ENCODE measurements at places on chromosomes 1 and 21.

DNA sequence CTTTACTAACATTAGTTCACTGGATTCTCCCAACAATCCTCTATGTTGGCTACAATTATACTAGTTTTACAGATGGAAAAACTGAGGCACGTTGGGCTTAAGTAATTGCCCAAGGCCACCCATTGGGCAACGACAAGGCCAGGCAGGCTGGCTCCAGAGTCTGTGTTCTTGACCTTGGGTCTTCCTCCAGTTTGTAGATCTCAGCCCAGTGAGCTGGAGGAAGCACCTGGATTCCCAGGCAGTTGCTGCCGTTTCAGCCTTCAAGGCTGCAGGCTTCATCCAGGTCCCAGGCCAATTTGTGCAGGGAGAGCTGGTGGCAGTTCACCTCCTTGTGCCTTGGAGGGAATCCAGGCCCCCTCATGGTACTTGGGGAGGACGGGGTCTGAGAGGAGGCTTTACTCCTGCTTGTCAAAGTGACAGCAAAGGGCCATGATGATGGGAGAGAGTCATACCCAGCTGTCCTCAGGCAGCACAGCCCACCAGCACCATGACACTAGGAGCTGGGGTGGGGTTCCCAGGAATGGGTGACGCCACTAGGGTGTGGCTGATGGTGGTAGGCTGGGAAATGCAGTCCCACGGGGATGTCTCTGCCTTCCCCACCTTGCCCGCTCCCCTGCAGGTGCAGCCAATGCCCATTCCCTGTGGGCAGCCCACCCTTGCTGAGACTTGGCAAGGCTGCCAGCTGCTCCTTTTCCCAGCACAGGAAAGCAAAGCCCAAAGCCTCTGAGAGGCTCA, 27.1 kb downstream of the PKP1 start:
- no peak for DNase-seq

DNA sequence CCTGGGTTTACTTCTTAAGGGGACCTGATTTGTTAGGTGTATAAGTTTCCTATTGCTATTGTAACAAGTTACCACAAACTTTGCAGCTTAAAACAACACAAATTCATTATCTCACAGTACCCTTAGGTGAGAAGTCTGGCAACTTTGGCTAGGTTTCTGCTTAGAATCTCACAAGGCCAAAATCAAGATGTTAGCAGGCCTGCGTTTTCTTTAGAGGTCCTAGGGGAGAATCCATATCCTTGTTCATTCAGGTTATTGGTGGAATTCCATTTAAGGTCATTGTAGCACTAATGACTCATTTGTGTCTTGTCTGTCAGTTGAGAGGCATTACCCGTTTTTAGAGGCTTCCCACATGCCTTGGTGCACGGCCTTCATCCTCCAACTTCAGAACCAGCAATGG, 8.2 kb upstream of the SH2D1B start:
- DNase-seq = no peak

DNA sequence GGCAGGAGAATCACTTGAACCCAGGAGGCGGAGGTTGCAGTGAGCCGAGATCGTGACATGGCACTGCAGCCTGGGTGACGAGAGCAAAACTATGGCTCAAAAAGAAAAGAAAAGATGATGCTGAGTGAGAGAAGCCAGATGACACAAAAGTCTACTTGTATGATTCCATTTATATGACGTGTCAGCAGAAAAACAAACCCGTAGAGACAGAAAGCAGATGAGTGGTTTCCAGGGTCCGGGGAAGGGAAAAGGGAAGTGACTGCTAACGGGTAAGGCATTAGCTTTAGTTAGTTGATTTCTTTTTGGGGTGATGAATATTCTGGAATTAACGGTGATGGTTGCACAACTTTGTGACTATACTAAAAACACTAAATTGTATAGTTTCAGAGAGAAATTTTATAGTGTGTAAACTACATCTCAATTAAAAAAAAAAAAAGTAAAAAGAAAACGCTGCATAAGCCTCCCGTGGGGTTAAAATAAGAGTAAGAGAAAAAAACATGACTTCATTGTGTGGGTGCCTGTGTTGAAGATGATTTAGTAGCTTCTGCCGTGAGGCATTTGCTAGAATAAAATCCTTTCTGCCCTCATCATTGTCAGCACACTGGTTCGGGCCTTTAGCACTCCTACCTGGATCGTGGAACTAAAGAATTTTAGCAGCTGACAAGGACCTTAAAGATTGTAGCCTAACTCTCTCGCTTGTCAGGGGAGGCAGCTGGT, 24.7 kb upstream of the ATP5PO start:
- no peak for DNase-seq

- DNase-seq = no peak
Observed at GRCh38 chr21:42737951-42738590, 84.7 kb downstream of the PDE9A start.

DNA sequence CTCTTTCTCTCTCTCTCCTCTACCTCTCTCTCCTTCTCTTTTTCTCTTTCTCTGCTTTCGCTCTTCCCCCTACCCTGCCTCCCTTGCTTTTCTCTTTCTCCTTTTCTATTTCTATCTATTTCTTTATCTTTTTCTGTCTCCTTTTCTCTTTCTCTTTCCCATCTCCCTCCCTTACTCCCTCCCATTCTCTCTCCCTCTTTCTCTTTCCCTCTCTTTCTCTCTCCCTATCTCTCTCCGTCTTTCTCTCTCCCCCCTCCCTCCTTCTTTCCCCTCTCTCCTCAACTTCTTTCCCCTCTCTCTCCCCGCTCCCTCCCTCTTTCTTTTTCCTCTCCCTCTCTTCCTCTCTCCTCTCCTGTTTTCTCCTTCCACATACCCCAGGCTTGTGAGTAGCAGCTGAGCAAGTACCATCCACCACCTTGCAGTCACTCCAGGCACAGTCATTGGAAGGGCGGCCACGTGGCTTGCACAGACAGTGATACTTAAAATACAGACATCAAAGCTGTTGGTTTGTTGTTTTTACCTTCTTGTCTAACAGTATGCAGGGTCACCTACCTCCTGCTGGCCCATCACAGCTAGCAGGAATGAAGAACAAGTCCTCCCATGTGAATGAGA, 209.1 kb upstream of the COA6 start:
- no peak for DNase-seq

DNA sequence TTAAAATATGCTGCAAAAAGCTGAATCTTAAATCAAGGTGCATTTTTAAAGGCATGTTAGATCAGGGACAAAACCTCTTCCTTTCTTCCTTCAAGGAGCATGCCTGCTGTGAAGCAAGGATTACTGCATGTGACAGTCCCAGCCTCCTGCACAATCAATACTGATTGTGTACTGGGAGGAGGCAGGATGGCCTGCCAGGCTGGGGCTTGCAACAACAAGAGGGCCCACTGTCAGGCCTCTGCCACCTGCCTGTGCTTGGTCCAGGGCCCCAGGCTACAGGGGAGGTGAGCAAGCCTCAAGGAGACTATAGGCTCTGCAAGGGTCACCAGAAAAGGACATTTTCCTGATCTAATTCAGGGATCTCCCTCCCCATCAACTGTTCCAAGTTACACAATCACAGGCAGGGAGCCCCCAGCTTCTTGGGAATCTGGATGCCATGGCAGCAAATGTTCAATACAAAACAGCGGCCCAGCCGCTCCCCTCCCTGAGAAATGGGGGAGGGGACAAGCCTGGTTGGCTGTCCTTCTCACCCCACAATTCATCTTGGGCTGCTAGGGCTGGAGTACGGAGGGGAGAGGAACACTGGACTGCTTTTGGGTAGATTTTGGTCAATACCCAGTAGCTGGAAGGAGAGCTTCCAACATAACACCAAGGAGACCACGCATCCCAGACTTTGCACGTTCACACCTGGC, 76.7 kb downstream of the SSBP3 start:
- no peak for DNase-seq

GRCh38 chr1:194277927-194278326, 1091.5 kb upstream of the B3GALT2 start:
- no peak for DNase-seq

DNA sequence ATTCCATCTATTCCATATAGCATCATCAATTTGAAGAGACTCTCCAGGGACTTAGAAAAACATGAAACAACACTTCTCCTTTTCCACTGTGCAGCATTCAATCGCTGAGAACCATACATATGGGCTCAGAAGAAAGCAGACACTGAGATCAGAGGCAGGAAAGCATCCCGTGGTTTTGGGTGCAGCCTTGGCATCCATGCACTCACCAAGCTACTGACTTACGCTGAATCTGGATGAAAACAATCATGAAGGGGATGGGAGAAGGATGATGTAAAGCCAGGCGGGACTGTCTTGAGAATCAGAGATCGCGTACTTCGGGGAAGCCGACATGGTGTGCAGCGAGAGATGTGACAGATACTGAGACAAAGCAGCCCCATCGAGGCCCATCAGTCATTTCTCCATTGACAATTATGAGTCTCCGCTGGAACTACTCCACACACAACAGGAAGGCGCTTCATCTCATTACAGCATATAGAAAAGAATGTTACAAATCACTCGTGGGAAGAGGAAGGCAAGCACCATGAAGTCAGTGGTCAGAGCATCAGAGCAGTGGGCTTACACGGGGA, 2.3 kb upstream of the TIAM1 start:
- no peak for DNase-seq

DNA sequence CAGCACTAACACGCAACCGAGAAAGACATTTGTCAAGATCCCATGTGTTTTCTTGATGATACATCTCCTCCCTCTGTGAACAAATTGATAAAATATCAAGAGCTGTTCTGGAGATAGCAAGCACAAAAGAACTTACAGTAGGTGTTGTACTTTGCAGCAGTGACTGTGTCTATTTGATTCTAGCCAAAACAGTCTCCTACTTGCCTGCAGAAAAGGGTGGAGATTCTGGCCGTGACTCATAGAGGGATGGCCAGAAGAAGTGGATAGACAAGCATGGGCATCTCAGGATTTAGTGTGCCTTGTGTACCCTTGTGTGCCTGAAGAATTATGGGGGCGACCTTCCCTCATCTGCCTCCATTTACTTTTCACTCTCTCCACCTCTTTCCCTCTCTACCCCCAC, 458.4 kb upstream of the LRRC7 start:
- DNase-seq = no peak

DNA sequence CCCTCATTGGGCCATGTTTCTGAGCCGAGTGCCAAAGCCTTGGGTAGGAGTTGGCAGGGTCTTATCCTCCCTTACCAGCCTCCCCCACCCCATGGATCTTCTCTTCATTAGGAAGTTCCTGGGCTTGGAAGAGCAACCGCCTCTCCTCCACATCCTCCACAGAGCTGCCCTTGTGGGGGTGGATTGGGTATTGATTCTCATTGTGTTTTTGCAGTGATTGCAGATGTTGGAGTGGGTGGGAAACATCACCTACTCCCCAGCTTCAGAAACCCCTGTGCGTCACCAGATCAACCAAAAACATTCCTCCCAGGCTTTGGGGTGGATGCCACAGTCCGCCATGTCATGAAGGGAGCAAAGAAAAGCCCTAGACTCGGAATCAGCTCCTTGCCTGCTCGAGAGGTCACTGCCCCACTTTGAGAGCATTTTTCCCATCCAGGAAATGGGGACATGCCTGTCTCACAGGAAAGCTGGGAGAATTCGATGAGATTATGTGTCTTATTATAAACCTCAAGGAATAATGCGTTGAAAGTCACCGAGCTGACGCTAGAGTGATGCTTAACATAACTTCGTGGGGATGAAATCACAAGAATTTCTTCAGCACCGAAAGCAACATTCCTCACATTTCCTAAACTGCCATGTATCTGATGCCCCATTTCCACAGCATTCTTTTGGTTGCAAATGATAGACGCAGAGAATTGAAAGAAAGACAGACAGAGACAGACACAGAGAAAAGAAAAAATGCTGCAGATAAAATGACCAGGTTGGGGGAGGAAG, 44.7 kb upstream of the ZBTB40 start:
- no peak for DNase-seq

DNA sequence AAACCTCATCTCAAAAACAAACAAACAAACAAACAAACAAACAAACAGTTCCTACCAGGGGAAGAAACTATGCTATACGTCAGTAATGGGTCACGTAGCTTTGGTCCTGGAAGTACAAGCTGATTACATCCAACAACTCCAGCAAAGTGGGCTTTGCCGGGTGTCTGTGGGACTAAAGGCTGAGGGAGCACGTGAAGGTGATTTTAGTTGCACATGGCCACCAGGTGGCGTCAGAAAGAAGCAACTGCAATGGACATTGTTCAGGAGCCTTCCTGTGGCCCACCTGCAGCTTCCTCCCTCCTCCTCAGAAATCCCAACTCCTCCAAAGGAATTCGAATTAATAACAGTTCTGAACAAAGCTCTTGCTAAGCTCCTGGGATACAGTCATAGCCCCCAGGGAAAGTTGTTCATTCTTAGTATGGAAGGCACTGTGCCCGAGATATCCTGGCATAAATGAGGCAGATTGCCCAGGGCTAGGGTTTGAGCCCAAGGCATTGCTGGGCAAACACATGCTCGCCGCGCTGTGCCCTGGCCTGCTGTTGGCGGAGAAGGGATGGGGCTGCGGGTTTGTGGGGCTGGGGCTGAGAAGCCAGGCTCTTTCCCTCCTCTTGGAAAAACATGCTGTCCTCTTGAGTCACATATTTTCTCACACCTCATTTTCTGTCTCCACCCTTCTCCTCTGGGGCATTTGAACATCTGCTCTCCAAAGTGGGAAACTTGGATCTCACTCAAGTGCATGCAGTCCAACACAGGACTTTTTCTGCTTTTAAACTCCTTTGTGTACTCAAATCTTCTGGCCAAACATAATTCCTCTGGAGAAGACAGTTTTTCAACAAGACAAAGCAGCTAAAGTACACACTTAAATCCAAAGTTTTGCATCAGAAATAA, 28.6 kb downstream of the AKNAD1 start:
- DNase-seq = no peak

DNA sequence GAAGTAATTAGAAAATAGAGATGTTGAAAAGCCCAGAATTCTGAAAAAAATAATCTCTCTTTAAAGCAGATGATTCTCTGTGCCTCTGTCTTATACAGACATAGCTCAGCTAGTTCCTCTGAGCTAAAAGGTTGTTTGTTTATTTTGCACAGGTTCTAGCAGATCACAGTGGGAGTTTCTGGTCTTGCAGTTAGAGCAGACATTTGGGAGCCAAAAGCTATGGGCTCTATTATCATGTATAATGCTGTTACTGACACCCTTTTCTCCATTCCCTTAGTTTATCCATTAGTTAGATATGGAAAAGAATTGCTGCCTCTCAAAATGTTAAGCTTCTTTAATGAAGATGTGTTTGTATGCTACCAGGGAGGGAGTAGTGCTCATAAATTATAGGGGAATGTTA, 20.5 kb upstream of the CD55 start:
- DNase-seq = no peak

DNA sequence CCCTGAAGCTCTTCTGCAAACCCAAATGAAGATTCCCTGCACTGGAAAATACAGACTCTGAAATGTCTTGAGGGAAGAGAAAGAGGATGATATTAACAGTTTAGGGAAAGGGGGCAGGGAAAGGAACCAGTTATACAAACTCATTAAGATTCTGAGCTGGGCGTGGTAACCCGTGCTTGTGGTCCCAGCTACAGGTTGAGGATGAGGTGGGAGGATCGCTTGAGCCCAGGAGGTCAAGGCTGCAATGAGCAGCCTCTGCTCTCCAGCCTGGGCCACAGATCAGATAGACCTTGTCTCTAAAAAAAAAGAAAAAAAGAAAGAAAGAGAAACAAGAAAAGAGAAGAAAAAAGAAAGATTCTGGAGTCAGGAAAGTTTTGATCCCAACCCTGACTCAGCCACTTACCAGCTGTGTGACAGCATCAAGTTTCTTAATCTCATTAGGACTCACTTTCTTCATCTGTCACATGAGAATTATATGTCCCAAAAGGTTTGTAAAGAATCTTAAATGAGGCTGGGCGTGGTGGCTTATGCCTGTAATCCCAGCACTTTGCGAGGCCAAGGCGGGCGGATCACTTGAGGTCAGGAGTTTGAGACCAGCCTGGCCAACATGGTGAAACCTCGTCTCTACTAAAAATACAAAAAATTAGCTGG, 53.9 kb downstream of the OPTC start:
- DNase-seq = no peak

- DNase-seq = no peak
Observed at GRCh38 chr1:159917533-159918351, 7.6 kb downstream of the TAGLN2 start.

- DNase-seq = no peak
Observed at GRCh38 chr1:22712502-22713271, 2.0 kb downstream of the EPHB2 start.
